ENCODE measurements at places on chromosomes 12 and 14.

DNA sequence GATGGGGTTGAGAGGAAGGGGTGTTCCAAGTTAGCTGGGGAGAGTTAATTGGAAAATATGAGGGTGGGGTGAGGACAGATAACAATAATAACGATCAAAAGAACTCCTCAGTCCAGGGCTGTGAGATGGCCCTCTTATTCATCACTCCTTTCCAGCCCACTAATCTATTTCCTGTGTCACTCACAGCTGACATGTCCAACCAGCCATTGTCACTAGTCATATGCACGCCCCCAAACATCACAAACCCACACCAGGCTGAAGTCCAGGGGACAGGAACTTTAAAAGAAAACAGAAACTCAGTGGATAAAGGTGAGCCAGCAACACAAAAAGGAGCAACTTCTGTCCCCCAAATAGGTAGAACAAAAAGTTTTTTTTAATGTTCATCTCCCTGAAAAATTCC lies 911 bp downstream of the CALCOCO1 start:
- DNase-seq = no peak

DNA sequence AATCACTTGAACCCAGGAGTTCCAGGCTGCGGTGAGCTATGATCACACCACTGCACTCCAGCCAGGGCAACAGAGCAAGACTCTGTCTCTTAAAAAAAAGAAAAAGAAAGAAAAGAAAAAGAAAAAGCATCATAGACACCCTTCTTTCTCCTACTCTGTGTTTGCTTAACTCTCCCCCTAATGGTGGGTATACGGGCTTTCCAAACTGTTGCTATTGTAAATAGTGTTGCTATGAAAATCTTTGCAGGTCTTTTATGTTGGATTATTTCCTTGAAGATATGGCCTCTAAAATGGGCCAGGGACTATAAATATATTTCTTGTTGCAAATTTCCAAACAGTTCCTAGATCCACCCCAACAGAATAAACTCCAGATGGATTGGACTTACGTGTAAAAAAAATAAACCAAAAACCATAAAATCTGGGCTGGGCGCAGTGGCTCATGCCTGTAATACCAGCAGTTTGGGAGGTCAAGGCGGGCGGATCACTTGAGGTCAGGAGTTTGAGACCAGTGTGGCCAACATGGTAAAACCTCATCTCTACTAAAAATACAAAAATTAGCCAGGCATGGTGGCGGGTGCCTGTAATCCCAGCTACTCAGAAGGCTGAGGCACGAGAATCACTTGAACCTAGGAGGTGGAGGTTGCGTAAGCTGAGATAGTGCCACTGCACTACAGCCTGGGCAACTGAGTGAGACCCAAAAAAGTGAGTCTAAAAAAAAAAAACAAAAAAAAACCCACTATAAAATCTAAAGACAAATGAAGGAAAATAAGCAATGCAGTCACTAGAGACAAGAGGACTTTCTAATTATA lies 25.9 kb downstream of the NFKBIA start:
- no peak for DNase-seq

DNA sequence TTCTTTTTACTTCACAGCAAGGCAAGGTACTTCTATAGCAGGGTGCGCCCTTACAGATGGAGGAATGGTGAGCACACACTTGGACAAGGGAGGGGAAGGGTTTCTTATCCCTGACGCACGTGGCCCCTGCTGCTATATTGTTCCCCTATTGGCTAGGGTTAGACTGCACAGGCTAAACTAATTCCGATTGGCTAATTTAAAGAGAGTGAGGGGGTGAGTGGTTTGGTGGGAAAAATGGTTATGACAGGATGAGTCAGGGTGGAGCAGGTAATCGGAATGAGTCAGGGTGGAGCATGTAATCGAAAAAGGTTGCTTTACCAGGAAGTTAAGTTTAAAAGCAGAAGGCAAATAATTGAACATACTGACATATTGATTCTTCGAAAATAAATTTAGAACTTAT lies 23.7 kb upstream of the RAB21 start:
- no peak for DNase-seq

DNA sequence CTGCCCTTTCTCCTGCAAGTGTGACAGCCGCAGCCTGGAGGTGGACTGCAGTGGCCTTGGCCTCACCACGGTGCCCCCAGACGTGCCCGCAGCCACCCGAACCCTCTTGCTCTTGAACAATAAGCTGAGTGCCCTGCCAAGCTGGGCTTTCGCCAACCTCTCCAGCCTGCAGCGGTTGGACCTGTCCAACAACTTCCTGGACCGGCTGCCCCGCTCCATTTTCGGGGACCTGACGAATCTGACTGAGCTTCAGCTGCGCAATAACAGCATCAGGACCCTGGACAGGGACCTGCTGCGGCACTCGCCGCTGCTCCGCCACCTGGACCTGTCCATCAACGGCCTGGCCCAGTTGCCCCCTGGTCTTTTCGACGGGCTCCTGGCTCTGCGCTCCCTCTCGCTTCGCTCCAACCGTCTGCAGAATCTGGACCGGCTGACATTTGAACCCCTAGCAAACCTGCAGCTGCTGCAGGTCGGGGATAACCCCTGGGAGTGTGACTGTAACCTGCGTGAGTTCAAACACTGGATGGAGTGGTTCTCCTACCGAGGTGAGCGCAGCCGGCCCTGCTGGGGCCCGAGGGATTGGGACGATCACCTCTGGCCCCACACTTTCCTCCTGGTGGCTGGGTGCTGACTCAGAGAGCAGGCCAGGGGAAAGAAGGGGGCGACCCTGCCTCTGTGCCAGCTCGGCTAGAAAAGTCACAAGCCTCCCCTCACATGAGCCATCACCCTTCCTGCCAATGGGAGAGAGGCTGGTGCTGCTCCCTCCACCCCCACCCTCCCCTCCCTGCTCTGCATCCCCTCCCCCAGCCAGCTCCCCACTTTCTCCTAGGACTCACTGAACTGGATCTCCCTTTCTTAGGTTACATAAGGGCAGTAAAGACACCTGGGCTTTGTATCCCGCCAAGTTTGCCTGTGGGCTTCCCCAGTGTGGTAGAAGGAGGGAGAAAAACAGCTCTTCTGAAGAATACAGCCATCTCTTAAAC lies 10.9 kb downstream of the LRTM2 start:
- DNase-seq = no peak

GRCh38 chr14:94051115-94051514 lies 25.0 kb downstream of the OTUB2 start:
- no peak for DNase-seq

DNA sequence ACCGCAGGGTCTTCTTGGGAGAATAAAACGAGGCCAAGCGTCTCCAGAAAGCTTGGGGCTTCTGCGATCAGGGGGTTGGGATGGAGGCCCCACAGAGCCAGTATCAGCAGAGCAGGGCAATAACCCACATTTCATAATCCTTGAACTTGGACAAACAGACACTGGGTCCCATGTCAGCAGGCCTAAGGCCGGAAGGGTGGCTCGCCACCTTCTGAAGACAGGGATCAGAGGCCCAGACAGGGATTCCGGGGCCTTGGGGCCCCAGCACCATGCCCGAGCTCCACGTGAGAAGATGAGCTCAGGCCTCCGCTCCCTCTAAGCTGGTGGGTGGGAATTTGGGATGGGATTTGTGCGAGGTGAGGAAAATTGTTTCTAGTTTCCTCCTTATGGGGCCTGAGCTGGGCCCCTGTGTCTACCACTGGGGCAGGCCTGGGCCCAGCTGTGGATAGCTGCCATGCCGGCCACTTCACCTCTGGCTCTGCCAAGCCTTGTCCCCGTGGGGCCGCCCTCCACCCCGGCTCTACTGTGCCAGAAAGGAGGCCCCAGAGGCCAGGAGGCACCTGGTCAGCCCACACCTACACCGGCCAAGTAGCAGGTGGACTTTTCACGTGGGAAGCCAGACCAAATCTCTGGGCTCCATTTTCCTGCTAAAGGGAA lies 67.2 kb upstream of the DLK1 start:
- DNase-seq = no peak

- DNase-seq = no peak
Observed at GRCh38 chr12:5244513-5244972, 187.4 kb upstream of the NTF3 start.

- DNase-seq = no peak
Observed at GRCh38 chr12:5268424-5269210, 163.3 kb upstream of the NTF3 start.

DNA sequence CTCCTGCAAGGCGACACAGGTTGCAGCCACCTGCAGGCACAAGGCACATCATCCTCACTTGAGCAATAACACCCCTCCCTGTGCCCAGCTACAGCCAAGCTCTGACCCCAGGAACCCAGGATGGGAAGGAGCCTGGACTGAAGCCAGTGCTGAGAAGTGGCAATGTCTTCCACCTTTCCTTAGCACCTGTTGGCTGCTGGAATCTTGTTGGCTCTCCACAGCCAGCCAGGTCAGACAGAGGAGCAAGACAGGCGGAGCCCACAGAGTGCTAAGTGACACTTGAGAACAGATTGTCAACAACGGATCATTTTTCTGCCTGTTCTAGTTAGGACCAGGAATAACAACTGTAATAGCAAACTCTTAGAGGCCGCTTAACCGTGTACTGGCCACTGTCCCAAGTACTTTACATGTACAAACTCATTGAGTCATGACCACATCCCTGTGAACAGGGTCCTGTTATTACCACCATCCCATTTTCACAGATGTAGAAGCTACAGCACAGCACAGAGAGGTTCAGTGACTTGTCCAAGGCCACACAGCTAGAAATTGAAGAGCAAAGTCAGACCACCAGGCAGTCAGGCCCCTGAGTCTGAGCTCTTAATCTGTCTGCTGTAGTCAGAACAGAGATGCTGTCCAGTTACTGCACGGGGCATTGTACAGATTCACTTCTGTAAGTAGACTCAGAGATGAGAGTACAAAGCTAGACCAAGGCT lies 45.6 kb downstream of the RNFT2 start:
- no peak for DNase-seq

GRCh38 chr12:114858388-114859146 lies 174.6 kb upstream of the TBX3 start:
- no peak for DNase-seq

GRCh38 chr14:23141706-23142444 lies 22.8 kb upstream of the CEBPE start:
- DNase-seq = no peak

DNA sequence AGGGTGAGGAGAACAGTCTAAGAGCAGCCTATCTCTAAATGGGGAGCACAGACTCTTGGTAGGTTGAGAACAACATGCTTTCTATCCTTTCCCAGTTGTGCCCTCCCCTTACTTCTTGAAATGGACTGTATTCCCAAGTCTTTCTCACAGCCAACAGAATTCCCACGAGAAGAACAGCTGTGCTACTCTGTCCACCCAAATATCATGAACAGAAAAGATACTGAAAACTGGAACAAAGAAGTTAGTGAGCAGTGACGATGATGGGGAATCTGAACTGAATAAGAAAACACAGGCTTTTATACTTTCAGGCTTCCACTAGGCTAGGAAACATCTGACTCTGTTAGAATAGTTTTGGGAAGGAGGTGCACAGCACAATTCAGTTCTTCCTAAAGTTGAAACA lies 3.4 kb downstream of the NACA start:
- no peak for DNase-seq

GRCh38 chr12:118061011-118061872 lies at the start of gene WSB2:
WSB2 (minus strand) TSS chr12:118061179; CDS start chr12:118061048, 131 bp downstream.
- peak; percentile 26 for DNase-seq

- DNase-seq = no peak
Observed at GRCh38 chr14:74611650-74612349, at the start of gene LTBP2. LTBP2 (minus strand) TSS chr14:74612237; CDS start chr14:74611944, 293 bp downstream.

- DNase-seq = no peak
Observed at GRCh38 chr14:103762541-103762940, 46.9 kb downstream of the ZFYVE21 start.

GRCh38 chr12:22759769-22760674 lies 135.1 kb downstream of the ETNK1 start:
- DNase-seq = no peak

DNA sequence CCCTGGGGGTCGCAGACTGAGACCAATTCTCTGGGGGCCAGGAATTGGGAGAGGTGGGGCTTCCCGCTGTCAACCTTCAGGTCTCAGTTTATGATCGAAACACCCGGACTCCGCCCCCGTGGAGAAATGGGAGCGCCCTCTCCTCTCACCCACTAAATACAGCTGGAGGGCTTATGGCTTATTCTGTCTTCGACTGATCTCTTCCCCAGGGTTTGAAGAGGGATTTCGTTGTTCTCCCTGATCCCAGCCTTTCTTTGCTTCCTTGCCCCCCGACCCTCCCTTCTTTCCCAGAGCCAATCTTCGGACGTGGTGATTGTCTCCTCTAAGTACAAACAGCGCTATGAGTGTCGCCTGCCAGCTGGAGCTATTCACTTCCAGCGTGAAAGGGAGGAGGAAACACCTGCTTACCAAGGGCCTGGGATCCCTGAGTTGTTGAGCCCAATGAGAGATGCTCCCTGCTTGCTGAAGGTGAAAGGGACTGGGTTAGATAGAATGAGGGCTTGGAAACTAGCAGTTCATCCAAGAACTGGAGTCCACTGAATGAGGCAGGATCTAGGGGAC lies 607 bp downstream of the OS9 start:
- no peak for DNase-seq

DNA sequence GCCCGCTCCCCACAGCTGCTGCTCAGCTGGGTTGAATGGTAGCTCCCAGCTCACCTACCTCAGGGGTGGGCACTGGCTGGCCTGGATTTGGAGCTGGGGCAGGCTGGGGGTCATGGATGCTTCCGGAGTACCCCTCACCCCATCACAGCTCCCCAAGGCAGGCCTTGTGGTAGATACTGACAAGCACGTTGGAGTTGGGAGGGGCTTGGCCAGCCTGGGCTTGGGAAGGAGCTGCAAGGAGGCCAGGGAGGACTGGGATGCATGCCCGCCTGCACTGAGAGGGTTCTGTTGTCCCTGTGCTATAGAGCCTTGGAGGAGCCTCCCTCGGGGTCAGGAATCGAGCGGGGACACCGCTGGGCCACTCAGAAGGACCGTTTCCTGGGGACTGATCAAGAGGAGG lies 14.2 kb downstream of the TMEM63C start:
- no peak for DNase-seq

GRCh38 chr12:15278816-15279658 lies 43.3 kb upstream of the PTPRO start:
- DNase-seq = no peak

DNA sequence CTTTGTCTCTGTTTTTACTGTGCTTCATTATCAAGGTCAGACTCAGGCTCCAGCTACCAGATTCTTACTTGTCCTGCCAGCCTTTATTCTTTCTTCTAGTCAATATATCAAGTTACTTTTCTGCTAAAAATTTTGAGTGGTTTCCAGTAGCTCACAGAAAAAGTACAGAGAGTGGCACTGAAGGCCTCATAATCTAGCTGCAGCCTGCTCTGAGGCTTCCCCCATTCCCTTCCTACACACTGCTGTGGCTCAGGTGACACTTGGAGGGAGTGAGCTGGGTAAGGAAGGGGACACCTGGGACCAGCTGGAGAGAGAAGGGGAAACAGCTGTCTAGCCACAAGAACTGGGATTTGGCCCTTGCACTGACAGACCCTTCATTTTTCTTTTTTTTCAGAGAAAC lies 25.4 kb downstream of the TTC6 start:
- DNase-seq = no peak

DNA sequence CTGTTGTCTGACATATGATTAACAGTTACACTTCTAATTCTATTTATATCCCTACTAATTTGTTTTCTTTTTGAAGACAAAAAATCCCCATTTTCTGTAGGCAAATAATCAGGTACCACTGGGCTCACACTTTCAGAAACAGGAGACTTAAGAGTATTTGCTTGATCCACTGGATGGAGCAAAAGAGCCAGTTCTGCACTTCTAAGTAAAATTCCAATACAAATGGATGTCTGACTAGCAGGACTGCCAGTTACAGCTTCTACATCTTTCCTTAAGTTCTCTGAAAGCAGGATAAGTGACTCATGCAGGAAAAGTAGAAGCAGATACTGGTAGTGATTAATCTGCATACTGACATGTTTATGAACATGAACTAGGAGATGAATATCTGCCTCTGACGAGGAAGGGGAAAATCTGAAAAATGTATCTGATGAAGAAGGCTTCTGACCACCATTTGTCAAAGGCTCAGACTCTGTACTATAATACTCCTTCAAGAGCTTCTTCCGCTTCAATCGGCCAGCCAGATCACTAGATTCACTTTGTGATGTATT lies 73.8 kb upstream of the ANKS1B start:
- no peak for DNase-seq
